ENCODE measurements at places on chromosomes 11 and 22.

DNA sequence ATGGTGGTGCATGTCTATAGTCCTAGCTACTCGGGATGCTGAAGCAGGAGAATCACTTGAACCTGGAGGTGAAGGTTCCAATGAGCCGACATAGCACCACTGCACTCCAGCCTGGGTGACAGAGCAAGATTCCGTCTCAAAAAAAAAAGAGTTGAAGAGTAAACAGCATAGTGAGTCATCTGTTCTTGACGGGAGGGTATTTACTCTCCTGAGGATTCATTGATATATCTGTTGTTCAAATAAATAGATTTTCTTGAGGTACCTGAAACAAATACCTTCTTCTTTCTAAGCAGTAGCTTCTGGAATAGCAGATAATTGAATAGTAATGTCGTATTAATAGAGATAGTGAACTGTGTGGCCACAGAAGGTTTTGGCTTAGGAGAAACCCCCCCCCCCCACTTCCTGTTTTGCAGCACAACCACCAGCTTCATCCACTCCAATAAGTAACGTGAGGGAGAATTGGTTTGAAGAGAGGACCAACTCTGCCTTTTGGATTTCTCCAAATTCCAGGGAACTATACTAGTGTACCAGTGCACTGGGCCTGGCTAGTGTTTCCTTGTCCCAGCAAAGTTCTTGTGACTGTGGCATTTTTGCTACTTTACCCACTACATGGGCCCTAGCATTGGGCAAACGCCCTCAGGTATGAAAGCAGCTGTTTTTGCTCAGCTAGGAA lies 90.0 kb downstream of the PRMT3 start:
- DNase-seq = no peak

GRCh38 chr11:34825315-34825669 lies 90.9 kb downstream of the APIP start:
- no peak for DNase-seq

DNA sequence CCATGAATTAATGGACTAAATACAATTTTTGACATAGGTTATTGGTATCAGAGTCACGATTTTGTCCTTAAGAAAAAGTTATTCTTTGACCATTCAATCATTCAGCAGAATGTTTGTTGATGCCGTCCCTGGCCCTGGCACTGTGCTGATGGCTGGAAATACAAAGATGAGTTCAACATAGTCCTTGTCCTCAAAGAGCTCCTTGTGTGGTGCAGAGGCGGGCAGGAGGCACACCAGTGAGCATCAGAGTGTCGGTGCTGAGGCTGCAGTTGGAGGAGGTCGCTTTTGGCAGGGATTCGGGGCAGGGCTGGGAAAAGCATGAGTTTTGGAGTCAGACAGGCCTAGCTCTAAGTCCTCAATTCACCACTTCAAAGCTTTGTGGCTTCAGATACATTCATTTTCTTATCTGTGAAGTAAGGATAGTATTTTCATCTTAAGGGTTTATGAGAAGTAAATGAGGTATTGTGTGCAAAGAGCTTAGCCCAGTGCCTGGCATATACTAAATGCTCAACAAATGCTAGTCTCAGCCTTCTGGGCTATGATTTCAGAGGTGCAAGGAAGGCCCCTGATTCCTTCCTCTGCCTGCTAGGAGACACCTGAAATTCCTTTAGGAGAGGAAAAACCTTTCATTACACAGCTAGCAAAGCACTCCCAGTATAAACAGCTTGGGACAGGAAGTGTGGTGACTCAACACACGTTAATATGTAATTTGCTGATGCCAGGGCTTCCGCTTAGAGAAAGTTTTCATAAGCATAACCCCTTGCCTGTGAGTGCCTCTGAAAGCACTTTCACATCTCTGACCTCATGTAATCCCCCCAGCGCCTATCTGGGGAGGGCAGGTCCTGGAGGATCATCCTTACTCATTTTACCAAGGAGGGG lies 113.8 kb downstream of the NECTIN1 start:
- DNase-seq = no peak

- DNase-seq = no peak
These were observed 55.0 kb upstream of the ARFGAP3 start for GRCh38 chr22:42912059-42912458.

DNA sequence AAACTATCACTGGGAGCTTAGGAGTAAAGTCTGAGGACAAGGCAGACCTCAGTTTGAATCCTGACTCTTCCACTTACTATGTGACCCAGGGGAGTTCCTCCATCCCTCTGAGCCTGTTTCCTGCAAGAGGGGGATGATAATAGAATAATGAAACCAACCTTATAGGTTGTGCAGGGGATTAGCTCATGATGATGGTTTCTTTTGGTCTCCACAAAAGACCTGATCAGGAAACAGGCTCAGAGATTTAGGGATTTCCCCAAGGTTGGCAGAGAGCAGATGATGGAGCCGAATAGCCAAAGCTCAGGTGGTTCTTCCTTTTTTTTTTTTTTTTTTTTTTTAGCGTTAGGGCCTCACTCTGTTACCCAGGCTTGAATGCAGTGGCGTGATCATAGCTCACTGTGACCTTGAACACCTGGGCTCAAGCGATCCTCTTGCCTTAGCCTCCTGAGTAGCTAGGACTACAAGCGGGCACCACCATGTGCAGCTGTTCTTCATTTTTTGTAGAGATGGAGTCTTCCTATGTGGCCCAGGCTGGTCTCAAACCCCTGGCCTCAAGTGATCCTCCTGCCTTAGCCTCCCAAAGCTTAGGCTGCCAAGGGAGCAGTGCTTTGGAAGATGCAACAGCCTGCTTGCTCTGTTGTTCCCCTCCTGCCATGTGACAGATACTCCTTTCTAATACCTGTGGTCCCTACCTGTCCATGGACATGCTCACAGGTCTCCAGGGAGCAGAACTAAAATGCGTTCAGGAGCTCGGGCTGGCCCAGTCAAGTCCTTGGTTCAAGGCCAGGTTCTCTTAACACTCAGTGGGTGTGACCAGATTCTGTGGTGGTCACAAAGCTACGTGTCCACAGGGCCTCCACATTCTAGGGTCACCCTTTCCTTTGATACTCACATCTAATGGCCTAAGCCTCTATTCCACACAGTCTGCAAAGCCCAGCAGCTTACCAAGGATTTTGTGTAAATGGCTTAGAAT lies 22.3 kb downstream of the PATZ1 start:
- DNase-seq = no peak

DNA sequence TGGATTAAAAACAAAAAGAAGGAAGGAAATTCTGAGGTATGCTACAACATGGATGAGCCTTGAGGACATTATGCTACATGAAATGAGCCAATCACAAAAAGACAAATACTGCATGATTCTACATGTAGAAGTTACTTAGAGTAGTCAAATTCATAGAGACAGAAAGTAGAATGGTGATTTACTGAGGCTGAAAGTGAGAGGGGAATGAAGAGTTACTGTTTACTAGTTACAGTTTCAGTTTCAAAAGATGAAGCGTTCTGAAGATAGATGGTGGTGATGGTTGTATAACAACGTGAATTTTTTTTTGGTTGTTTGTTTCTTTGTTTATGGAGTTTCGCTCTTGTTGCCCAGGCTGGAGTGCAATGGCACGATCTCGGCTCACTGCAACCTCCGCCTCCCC lies 9.5 kb downstream of the OR5P2 start:
- DNase-seq = no peak

- DNase-seq = peak; percentile 61
These were observed 5.9 kb upstream of the PHF21A start for GRCh38 chr11:46127150-46127638.

Measured in CD4-positive, CD25-positive, alpha-beta regulatory T cell (primary cell).